SK-MEL-5 (cell line): ENCODE measurements at places on chromosomes 6 and 20.

- no peak for DNase-seq
These were observed 24.0 kb downstream of the STK35 start for GRCh38 chr20:2125474-2126112.

DNA sequence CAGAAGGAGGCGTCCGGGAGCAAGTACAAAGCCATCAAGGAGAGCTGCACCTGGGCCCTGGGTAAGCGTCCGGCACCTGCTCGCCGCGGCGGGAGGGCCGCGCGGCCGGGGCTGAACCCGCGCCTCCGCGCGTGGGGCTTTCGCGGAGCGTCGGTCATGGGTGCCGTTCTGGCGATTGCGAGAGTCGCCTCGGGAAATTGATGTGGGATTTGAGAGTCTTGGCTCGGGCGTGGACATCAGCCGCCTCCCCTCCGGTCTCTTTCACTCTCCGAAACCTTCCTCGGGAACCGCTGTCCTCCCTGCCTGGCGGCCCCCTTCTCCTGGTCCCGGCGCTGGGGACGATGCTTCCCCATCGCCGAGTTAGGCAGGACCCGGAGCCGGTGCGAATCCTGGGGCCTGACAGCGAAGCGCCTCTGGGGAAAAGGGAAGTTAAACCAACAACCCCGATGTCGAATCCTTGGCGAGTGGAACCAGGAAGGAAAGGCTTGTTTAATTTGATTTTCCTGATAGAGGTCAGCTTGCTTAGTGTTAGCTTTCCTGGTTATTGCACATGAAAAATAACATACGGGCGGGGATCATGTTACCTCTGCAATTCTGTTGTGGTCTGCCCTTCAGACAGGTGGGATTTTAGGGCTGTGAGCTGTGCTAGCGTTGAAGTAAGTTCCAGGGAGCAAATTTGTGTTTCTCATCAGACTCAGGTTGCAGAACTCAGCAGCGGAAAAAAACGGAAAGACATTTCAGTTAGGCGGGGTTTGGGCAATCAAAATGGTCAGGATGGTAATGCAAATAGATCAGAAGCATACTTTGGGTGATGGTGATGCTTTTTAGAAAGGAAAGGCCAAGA is 594 bp downstream of the ARFGEF3 start:
- DNase-seq, result no peak

DNA sequence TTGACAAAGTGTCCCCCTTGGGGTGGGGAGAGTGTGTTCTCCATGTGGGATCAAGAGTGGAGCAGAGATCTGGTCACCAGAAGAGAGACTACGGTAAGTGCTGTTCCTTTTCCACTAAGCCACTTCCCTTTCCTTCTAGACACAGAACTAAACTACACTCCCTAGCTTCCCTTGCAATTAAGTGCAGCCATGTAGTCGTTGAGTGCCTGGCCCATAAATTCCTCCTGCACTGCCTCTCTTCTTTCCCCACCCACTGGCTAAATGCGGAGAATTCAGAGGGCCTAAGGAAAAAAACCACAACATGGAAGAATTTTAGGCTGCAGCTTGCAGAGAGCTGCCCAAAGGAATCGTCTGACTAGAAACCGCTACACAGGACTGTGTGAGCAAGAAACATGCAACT is 1.5 kb downstream of the WDR27 start:
- no peak for DNase-seq

- DNase-seq, result no peak
These were observed 1042.4 kb upstream of the FLRT3 start for GRCh38 chr20:15379681-15380296.

DNA sequence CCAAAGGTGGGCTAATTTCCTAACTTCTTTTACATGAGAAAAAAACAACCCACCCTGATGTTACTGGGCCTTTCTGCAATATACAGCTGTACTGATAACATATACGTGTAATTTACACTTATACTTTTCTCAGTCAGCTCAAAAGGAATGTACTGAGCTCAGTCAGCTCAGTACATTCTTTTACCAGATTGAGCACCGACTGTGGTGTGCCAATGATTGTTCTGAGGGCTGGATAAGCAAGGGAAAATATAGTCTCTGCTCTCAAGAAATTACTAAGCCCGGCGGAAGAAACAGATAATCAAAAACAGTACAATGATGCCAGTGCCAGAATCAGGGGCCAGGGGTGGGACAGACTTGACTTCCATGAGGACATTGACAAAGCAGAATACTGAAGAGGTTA is 10.0 kb upstream of the BLOC1S5 start:
- DNase-seq, result no peak

DNA sequence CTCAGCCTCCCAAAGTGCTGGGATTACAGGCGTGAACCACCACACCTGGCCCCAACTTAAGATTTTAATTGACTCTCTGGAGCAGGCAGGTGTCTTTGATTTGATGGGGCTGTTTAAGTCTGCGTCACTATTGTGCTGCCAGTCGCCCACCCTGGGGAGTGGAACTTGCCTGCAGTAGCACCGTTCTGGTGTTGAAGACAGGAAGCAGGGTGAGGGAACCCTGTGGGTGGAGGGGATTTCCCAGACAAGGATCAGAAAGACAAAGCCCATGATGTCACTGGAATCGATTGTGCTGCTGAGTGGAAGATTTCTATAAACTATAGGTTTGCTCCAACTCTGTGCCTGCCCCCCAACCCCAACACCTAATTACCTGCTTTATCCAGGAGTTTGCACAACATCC is 11.0 kb downstream of the ALDH8A1 start:
- no peak for DNase-seq

GRCh38 chr6:159943968-159944598 is 24.8 kb upstream of the IGF2R start:
- DNase-seq, result no peak

GRCh38 chr20:49167811-49168507 is 20.2 kb downstream of the STAU1 start:
- no peak for DNase-seq

DNA sequence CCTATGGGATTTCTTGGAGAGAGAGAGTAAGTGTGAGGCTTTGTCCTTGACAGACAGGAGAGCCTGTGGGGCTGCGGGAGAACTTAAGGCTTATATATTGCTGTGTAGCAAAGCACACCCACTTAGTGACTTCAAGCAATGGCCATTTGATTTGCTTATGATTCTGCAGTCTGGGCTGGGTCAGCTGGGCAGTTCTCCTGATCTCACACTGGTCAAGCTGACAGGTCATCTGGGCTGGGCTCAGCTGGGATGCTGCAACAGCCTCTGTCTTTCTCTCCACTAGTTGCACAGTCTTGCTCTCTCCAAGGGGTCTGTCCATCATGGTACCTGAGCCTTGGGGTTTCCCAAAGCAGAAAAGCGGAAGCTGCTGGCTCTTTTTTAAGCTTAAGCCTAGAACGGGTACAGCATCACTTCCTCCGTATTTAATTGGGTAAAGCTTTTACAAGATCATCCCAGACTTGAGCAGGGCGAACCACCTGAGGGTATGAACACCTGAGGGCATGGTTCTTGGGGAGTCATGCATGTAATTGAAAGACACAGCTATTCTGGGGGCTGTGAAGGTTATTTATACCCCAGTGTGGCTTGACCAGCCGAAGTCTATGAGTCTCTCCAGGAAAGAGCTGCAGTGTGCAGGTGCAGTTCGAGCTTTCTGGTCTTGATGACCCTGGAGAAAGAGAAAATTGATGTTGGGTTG is 13.3 kb upstream of the GGTLC1 start:
- no peak for DNase-seq

GRCh38 chr20:62170536-62170935 is 12.3 kb upstream of the MTG2 start:
- DNase-seq, result no peak

DNA sequence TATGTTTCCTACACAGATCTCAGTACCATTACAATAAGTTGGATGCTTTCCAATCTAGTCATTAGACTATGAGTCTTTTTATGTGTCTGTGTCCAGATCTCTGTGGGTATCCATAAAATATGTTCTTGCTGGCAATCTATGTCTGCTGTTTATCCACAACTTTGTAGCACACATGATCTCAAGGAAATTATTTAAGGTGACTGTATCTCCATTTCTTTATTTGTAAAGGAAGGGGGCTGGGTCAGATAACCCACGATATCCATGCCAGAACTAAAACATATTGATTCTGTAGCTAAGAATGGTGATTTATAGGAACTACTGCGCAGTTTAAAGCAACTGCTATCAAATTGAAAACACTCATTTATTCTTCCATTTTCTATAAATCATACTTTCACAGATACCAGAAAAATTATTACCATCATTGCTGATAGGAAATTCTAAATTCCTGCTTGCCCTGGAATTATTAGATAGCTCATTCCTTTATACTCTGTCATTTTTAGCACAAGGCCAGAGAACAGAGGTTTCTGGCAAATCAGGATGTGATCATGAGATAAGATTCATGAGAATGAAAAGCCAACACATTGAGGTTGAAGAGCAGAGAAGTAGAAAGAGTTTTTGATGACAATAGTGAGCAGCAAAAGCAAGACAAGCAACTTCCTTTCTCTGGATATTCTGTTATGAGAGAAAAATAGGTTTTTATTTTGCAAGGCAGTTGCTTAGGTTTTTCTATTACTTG is 851.4 kb upstream of the CITED2 start:
- DNase-seq, result no peak

DNA sequence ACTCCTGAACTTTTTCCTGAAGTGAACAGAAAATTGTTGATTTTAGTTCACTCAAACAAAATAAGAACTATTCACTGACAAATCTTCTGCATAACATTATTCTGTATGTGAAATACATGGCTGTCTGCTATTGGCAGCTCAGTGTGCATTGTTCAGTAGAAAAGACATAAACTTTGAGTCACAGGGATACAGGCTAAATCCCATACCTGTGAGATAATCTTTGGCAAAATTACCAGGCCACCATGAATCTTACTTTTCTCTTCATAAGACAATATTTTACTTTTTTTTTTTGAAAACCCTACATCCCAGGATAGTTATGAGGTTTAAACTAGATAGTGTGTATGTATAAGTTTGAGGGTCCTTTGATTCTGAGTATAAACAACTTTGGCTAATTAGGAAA is 224.8 kb downstream of the GRM1 start:
- DNase-seq, result no peak

DNA sequence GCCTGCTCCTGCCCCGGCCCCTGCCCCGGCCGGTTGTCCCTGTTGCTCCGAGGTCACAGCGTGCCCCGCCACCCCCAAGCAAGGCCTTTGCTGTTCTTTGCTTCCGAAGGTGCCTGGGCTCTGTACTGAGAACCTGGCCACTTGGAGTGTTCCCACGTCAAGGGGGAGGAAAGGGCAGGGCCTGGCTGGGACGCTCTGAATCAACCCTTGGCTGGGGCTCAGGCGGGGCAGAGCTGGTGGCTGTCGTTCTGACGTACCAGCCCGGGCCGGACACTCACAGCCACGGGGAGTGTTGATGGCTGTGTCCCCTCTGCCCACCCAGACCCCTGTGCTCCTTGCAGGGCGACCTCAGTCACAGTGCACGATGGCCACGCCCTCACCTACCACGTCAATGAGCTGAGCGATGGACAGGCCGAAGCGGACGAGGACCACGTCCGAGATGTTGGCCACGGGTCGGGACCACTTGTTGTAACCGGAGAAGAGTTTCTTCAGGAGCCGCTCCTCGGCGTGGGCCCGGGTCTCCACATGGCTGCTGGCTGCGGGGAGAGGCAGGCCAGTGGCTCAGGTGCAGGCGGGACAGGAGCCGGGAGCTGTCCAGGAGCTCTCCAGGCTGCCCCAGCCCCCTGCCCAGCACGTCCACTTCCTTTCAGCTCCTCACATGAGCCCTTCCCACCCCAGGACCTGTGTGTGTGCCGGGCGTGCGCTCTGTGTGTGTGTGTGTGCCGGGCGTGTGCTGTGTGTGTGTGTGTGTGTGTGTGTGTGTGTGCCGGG is 1.8 kb downstream of the CHRNA4 start:
- DNase-seq, result no peak

DNA sequence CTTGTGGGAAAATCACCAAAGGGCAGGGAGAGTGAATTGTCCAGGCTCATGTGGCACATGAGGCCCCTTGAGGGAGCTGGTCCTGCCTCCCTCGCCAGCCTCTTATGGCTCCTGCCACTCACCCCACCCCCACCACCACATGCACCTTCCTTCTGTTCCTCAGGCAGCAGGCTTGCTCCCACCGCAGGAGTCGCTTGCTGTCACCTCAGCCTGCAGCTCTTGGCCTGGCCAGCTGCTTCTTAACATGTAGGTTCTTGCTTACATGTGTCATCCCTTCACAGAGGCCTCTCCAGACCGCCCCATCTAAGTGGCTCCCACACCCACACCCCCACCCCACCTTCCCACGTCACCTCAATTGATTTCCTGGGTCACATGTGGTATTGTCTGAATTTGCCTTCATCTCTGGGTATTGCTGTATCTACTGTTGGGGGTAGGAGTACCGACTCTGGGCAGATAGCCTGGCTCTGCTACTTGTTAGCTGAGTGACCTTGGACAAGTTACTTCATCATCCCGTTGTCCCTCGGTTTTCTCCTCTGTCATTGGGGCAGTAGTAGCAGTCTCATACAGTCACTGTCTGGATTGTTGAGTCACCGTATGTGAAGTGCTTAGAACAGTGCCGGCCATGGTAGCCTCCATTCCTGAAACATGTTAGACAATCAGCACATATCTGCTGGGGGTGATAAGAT is 41.7 kb downstream of the SLC9A8 start:
- DNase-seq, result no peak

- no peak for DNase-seq
These were observed 359.7 kb downstream of the ARHGAP18 start for GRCh38 chr6:129350278-129350677.

- DNase-seq, result no peak
These were observed 27.3 kb upstream of the TGM2 start for GRCh38 chr20:38192323-38192885.

DNA sequence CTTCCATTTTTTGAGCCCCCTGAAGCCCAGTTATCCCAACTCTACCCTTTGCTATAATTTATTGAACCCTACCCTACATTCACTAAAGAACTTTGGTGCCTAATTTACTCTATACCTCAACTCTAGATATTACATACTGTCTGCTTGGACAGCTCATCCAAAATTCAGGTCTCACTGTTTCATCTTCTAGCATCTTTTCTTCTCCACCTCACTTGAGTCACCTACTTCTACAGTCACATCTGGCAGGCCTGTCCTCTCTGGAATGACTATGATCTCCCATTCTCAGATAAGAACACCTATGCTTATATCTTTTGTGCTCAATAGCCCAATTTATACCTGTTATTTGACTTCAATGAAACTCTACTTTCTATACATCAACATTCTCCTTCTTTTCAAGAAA is 58.0 kb downstream of the SHPRH start:
- no peak for DNase-seq

DNA sequence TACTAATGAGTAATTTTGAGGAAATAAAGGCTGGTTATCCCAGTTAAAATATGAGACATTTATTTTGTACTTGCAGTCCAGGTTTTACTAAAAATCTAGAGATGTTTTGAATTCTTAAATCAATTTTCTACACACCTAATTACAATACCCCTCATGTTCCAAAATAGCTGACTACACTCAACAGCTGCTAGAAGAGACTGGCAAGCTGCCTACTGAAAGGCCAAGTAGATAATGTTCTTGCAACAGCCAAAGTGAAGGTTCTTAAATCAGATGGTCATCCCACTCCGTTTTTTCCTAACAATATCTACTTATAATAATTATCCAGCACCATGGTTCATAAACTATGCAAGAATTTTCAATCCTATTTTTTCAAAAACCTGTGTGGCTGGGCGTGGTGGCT is 69.0 kb downstream of the DTNBP1 start:
- DNase-seq, result no peak

GRCh38 chr20:8196096-8196495 is 64.0 kb downstream of the PLCB1 start:
- DNase-seq, result no peak
